ENCODE measurements at places on chromosomes 3 and 15.

- DNase-seq, result no peak
Observed at GRCh38 chr15:81863162-81863561, 182.7 kb downstream of the MEX3B start.

- DNase-seq, result no peak
Observed at GRCh38 chr3:341998-342397, 145.4 kb downstream of the CHL1 start.

DNA sequence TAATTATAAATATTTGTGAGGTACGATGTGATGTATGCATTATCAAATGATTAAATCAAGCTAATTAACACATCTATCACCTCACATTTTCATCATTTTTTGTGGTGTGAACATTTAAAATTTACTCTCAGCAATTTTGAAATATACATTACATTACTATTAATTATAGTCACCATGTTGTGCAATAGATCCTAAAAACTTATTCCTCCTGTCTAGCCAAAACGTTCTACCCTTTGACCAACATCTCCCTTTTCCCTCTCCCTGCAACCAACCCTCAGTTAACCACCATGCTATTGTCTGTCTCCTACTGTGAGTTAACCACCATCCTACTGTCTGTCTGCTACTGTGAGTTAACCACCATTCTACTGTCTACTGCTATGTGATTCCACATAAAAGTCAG, 20.7 kb upstream of the SLMAP start:
- DNase-seq, result no peak

- no peak for DNase-seq
Observed at GRCh38 chr15:38819387-38819950, 254.9 kb upstream of the RASGRP1 start.

DNA sequence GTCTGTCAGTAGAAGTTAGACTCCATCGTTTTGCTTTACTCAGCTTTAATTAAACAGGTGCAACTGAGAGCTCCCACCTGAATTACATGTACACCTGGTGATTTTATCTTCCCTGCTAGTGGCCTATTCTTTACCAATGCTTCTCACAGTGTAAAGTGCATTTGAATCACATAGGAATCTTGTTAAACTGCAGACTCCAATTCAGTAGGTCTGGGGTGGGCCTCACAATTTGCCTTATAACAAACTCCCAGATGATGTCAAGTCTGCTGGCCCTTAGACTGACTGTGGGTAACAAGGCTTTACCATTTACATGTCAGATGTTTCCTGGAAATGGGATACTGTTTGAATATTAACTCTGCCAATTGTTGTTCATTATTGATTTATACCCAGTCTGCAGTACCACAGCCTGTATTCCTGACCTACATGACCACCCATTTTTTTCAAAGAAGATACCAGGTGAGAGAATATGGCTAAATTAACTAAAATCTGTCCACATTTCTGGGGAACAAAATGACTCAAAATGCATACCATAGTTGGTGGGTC, 37.2 kb downstream of the CMSS1 start:
- DNase-seq, result no peak

DNA sequence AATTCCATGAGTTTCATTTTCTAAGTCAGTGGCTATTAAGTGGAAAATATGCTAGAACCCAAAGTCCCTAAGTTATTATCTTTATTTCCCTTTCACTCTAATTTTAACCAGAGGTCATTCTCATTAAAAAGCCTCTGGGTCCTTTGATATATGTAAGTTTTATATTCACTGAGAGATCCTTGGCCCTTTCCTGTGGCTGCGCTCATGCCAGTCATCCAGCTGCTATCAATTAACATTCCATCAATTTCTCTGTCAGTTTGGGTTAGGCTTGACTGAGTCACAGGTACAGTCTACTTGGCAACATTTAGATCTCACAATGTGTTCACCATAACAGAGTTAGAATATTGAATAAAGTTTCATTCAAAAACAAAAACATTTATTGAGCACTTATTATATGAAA, 58.0 kb upstream of the FBN1 start:
- DNase-seq, result no peak

DNA sequence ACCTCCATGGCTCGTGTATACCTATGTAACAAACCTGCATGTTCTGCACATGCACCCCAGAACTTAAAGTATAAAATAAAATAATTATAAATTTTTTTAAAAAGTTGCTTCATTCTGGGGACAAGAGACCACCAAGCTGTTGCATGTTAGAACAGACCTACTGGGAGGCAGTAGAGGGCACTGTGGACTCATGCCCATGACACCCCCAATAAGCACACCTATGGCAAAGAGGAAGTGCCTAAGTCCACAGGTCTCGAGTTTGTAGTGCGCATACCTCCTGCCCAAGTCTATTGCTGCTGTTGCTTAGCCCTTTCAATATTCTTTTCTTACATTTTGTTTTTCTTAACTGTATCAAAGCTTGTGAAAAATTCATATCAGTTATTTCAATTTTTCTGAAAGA, 267.9 kb upstream of the THBS1 start:
- DNase-seq, result no peak

DNA sequence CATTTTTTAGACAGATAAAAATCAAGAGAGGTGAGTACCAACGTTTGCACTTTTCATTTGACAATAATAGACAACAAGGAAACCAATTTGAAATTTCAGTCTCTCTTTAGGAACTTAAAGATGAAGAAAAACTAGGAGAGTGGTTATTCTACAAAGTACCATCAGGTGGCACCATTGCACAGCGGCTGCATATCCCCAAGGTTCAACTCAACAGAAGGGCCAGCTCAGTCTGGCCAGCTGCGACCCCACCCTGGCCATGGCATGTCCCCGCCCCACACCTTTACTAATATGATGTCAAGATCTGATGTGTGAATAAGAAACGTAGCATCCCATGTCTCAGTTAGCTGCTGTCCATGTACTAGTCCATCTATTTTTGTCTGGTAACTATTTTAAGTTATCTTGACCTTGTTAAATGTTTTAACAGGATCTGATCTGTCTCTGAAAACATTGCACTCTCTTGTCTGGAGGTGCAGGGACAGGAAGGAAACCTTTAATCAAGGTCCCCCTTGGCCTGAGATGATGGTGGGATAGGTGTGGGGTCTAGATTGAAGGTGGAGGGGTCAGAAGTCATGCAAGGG, 35.5 kb upstream of the CGNL1 start:
- DNase-seq, result peak; percentile 63

DNA sequence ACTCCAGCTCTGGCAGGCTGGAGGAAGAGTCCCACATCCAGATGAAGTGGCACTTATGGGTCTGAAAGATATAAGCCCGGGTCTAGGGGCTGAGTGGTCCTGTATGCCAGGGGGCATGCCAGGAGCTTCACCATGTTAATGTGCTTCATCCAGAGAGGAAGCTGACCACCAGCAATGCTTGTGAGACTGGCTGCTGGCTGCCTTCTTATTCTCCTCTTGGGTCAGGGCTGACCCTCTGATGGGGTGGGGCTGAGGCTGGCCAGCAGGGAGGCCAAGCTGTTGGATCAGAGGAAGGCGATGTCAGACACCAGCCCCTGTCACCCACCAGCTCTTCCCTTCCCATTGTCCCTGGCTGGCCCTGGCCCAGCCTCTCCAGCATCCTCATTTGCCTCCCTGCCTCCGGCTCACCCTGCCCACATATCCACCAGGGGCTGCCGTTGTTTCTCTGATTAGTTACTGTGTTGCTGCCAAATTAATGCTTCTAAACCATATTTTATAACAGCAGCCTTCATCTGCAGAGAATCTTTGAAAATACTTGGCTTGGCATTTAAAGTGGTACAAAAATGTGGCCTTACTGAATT, 20.4 kb upstream of the PSTPIP1 start:
- no peak for DNase-seq

GRCh38 chr3:29283231-29284119, 2.6 kb downstream of the RBMS3 start:
- DNase-seq, result no peak

DNA sequence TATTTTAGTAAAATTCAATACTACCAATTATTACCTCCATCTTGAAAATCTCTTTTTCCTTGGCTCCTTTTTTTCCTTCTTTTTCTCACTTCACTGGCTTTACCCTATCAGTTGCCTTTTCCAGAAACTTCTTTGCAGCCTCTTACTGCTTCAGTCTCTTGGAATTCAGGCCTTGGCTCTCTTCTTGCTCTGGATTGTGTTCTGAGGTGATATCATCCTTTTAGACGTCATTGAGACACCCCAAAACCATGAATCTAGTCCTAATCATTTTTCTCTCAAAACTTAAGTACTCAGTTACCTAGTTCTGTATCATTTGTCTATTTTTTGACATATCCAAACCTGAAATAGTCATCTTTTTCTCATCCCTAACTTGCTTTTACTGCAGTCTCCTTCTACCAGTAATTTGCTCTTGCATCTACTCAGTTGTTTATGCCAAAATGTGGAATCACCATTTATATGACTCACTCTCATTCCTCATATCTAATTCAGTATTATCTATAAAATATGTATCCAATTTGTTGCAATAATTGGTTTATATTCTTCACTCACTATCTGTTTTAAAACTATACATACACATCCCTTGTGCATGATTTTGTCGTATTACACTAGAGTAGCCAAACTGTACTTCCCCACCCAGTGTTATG, 703.2 kb upstream of the CCDC54 start:
- no peak for DNase-seq

DNA sequence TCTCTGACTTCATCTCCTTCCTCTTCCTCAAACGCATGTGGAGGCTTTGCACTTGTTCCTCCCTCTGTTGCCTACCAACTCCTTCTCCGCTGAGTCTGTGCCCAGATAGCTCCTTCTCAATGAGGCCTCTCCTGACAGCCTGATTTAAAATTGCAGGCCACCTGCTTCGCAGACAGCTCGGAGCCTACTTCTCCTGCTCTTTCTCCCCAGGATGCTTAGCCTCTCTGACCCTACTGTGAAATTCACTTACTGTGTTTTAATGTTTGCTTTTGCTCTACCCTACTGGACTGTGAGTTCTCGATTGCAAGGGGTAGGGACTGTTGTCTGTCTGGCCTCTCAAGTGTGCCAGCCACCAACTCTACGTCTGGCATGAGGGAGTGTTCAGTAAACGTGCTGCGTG, 83.4 kb downstream of the EEFSEC start:
- no peak for DNase-seq

DNA sequence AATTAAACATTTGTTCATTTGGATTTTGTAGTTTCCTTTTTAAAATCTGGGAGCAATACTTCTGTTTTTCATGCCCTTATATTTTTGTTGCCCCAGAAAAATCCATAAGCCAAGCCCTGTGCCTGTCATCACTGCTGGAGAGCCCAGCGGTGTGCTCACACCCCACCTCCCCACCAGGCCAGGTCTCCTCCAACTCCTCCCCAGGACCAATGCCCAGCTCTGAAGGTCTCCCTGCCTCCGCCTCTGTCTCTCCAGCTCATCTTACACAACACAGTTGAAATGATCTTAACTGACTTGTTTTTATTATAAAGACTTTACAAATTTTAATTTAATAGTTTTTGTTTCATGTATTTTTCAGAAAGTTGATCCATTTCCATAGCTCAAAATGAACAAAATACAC, 66.4 kb downstream of the RHCG start:
- DNase-seq, result no peak

- DNase-seq, result no peak
Observed at GRCh38 chr3:124829178-124829818, 57.9 kb downstream of the ITGB5 start.

- DNase-seq, result no peak
Observed at GRCh38 chr15:45572617-45573016, 14.6 kb upstream of the BLOC1S6 start.

- no peak for DNase-seq
Observed at GRCh38 chr15:90407871-90408317, 19.9 kb downstream of the IQGAP1 start.

- DNase-seq, result no peak
Observed at GRCh38 chr3:146501752-146502151, 32.4 kb upstream of the PLSCR2 start.

- DNase-seq, result no peak
Observed at GRCh38 chr3:189808246-189809007, 177.2 kb downstream of the TP63 start.

GRCh38 chr15:100083572-100083971, 258.2 kb downstream of the ADAMTS17 start:
- DNase-seq, result no peak

GRCh38 chr3:107987036-107987939, 103.5 kb downstream of the CD47 start:
- DNase-seq, result no peak

GRCh38 chr3:81888914-81889557, 127.6 kb upstream of the GBE1 start:
- no peak for DNase-seq

DNA sequence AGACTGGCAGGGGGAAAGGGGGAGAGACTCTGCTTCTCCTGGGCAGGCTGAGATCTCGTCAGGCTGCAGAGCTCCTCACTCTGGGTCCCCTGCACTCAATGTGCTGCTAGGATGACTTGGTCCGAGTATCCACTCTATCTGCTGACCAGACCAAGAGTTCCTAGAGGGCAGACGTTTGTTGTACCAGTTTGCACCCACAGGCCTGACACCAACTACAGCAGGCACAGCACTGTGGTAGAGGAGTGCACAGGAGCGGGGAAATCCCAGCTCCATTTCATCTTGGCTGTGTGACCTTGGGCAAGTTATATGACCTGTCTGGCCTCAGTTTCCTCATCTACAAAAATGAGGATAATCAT, 29.0 kb downstream of the CCDC12 start:
- no peak for DNase-seq

DNA sequence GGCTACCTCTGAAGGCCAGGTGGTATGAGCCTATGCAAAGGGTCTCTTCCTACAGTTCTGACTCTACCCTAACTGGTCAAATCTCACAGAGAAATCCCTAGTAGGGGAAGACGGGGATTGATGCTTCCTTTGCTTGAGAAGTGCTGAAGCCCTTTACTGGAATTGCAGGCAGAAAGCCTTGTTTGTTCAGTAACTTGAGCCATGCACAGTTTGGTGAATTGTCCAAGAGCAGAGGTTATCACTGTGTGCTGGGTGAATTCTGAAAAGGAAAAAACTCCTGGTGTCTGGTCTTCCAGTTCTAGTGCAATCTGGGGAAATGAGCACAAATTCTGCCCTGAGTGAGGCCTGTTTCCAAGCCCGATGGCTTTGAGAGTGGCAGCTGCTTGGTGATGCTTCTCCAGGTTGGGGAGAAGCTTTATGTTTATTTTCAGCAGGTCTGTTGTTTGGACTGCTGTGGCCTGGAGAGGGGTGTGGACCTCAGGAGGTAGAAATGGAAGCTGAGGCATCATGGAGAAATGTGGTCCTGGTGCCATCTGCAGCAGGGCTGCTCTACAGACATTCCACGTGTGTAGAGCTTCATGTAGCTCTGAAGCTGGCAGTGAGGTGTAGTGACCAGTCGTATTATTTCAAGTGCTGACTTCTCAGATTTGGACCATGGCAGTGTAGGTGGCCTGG, 60.9 kb downstream of the ARNT2 start:
- DNase-seq, result peak; percentile 24

GRCh38 chr15:59282515-59283337, 76.1 kb downstream of the LDHAL6B start:
- no peak for DNase-seq
